Thyroid gland (tissue), 4 donors: ENCODE measurements at places on chromosomes 1 and 21.

DNA sequence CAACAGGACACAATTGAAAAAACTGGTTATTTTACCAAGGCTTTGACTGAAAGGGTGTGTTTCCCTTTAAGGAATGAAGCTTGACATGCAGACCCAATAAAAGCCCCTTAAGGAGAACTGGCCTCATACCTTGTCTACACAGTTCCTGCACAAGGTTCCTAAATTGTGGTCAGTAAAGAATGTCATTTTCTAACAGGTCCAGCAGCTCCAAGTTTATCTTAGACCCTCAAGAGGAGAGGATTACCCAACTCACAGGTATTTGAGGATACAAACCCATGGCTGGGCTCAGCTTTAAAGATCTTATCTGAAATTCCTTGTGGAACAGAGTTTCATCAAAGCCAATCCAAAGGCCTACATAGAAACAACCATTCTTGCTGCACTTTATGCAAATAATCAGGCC lies 31.4 kb upstream of the CBR3 start:
- H3K27me3 ChIP-seq, result no peaks in the 10 kb centered on the region
- DNase-seq, result no peak
- H3K36me3 ChIP-seq, result no peaks in the 10 kb centered on the region

DNA sequence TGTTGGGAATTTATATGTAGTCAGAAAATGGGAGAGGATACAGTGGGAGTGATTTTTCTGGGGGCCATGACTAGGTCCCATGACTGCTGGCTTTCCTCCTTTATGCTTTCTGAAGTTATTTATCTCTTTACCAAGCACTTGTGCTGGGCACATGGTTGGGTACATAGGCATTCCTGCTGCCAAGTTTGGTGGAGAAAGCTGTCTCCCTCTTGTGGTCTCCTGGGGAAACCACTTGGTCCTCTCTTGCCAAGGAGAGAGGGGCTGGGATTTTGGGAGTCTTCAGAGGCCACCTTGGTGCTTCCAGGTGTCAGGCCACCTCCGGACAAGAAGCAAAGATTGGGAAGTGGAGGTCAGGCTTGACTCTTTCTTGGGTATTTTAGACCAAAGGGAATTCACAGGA lies 120.2 kb upstream of the KCNE2 start:
- H3K27me3 ChIP-seq, result no peaks in the 10 kb centered on the region
- no peak overlapping the region for H3K27ac ChIP-seq
- H3K4me3 ChIP-seq, result no peak overlapping the region
- DNase-seq, result peak; percentile 50

DNA sequence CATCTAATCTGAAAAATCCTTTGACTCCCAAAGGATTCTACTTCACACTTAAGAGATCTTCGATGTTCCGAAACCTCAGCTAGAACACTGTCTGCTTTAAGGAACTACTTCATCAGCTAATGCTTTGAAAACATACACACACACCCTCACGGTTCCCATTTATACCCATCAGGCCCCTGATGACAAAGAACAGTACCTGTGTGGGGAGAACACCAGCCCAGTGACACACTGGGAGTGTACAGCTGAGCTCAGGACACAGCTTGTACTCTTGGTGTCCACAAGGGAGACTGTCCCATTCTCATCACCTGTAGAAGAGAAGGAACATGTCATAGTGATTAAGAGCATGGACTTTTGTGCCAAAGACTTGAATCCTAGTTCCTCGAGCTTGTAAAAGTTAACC lies 6.6 kb downstream of the WDR77 start:
- DNase-seq, result no peak
- H3K27ac ChIP-seq, result no peak overlapping the region
- H3K27me3 ChIP-seq, result no peaks in the 10 kb centered on the region
- H3K4me3 ChIP-seq, result no peak overlapping the region

DNA sequence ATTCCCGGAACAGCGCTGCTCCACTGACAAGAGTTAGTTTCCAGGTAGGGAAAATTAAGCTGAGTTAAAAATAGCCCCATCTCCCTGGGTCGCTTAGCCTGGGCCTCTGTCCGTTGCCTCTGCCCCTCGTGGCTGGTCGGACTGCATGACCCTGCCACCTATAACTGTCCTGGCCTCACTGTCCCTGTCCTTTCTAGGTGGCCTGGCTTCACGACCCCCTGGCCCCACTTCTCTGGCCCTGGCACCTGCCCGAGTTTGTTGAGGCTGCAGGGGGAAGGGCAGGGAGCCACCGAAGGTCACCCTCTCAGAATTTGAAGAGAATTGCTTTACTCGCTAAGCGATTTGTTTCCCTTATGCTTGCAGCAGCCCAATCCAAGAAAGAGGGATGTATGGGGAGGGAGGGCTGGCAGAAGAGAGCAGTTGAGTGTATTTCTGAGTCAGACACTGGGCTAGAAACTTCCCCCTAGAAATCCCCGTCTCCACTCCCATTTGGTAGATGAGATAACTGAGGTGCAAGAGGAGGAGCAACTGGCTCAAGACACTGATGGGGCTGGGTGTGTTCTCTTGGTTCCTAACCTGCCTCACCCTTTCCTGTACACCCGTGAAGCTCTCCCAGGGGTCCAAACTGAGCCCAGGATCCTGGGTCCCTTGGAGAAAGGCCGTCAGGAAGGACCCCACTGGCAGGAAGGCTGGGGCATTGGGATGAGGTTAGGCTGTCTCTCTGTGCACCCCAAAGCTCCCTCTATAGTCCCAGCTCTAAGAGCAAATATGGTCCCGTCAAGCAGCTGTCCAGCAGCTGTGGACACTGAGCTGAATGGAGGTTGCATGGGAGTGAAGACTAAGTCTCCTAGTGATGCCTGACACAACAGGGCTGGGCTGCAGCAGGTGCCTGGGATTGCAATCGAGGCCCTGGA lies 2.9 kb upstream of the EDN2 start:
- no peak overlapping the region for H3K4me3 ChIP-seq
- H3K27ac ChIP-seq, result no peak overlapping the region
- no peaks in the 10 kb centered on the region for H3K36me3 ChIP-seq
- DNase-seq, result no peak

GRCh38 chr1:91585982-91586381 lies 85.3 kb downstream of the CDC7 start:
- no peaks in the 10 kb centered on the region for H3K36me3 ChIP-seq
- H3K4me1 ChIP-seq, result peaks cover 26% of the 10 kb centered on the region
- no peaks in the 10 kb centered on the region for H3K27me3 ChIP-seq
- H3K4me3 ChIP-seq, result no peak overlapping the region
- DNase-seq, result peak; percentile 86

GRCh38 chr1:100578201-100578600 lies 40.3 kb downstream of the GPR88 start:
- H3K4me1 ChIP-seq, result no peaks in the 10 kb centered on the region
- H3K27me3 ChIP-seq, result no peaks in the 10 kb centered on the region
- DNase-seq, result no peak
- H3K4me3 ChIP-seq, result no peak overlapping the region
- H3K27ac ChIP-seq, result no peak overlapping the region
- H3K36me3 ChIP-seq, result no peaks in the 10 kb centered on the region

GRCh38 chr1:203858055-203858454 lies 3.3 kb upstream of the SNRPE start:
- no peak overlapping the region for H3K27ac ChIP-seq
- no peak overlapping the region for H3K4me3 ChIP-seq
- DNase-seq, result no peak
- H3K4me1 ChIP-seq, result peaks cover 14% of the 10 kb centered on the region

- H3K4me1 ChIP-seq, result no peaks in the 10 kb centered on the region
- no peaks in the 10 kb centered on the region for H3K27me3 ChIP-seq
- no peak for DNase-seq
- no peaks in the 10 kb centered on the region for H3K36me3 ChIP-seq
These were observed 222.0 kb upstream of the PKN2 start for GRCh38 chr1:88462096-88462487.

DNA sequence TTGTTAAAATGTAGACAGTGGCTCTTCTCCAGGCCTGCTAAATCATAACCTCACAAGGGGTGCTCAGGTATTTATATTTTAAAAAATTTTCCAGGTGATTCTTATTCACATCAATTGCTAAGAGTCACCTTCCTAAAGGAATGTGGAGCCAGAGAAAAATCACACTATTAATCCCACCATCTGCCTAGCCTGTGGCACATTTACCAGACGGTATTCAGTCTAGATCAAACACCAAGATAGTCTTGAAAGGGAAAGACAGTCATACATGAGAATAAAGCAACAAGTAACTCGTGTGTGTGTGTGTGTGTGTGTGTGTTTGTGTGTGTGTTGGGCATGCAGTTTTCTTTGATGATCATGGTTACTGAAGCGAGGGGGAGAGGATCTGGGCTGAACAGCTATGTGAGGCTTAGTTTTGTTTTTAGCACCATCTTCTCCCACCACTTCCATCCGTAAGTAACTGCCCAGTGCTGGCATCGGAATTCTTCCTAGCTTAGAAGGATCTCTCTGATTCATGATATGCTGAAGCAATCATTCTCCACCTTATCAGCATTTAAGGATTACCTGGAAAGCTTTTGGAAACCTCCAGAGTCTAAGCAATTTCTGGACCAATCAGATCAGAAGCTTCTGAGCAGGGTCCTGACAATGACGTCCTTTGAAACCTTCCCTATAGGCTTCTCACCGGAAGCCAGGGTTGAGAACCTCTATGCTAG lies 2.4 kb upstream of the DPT start:
- H3K4me1 ChIP-seq, result peaks cover 25% of the 10 kb centered on the region
- no peaks in the 10 kb centered on the region for H3K27me3 ChIP-seq
- no peak overlapping the region for H3K27ac ChIP-seq
- DNase-seq, result no peak

DNA sequence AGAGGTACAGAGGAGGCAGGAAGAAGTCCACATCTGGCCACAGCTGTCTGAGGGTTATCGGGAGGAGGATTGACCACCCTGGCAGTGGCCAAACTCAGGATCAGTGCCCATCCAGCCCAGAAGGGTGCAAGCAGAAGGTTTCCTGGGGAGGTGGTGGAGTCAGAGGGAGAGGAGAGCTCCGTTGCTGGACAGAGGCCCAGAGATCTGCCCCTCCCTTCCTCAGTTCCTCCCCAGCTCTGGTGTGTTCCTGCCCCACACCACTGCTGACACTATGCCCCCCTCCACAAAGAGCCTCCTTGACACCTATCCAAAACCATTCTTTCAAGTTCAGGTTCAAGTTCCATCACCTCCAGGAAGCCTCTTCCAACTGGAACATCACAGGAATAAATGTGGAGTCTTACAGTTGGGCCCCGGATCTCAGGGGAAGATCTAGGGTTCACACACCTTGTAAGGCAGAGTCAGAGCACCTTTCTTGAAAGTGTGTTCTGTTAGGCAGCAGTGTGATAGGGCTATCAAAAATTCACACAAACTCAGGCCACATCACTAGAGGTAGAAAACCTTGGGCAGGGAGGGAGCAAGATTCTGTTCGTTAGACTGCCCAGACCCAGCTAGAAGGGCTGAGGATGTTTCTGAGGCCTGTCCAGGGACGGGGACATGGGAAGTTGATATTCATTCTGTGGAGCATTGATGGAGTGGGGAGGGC lies 7.4 kb downstream of the LDLRAD1 start:
- H3K27ac ChIP-seq, result no peak overlapping the region
- H3K4me1 ChIP-seq, result no peaks in the 10 kb centered on the region
- DNase-seq, result no peak
- no peak overlapping the region for H3K4me3 ChIP-seq

GRCh38 chr1:3026581-3027391 lies 5.5 kb downstream of the ACTRT2 start:
- no peak for DNase-seq
- no peak overlapping the region for H3K4me3 ChIP-seq
- no peaks in the 10 kb centered on the region for H3K27me3 ChIP-seq
- no peak overlapping the region for H3K27ac ChIP-seq
- no peaks in the 10 kb centered on the region for H3K4me1 ChIP-seq

DNA sequence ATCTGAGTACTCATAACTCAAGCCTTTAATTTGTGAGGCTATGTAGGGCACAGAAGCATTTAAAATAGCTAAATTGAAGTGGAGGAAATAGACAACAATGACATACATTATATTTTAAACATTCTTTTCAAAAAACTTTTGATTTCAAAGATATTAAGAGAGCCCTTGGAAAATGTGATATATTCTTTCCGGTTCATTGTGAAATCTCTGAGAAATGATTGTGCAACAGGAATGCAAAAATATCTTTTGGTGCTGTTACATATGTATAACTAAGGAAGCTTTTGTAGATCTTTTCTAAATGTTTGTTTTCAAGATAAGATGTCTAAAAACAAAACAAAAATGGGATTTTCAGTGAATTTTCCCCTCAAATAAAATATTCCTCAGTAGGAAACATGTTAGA lies 185.2 kb downstream of the LEPR start:
- no peak overlapping the region for H3K4me3 ChIP-seq
- no peaks in the 10 kb centered on the region for H3K36me3 ChIP-seq
- H3K4me1 ChIP-seq, result no peaks in the 10 kb centered on the region
- no peak overlapping the region for H3K27ac ChIP-seq

DNA sequence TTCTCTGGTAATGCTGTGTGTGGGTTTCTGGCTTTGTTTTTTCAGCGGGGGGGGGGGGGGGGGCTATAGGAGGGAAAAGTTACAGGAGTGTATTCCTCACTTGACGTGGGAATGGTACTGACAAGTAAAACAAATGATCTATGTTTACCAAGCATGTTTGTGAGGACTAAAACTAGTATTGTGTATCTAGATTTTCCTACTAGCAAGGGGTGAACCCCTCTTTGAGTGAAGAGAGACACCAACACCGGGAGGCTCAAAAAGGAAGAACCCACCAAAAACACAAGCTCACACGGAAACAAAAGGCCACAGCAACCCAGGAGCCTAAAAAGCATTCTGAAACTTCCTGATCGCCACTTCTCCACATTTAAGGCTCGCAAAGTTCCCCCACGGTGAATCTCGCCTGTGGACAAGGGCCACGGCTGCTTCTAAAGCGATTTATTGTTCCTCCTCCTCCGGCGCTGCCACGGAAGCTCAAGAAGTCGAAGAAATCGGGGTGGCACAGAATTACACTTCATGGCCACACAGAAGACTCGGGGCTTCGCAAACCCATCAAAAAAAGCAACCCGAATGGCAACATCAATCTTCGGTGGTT lies 703 bp downstream of the PUM1 start:
- H3K4me3 ChIP-seq, result peak overlapping the region; percentile 77
- H3K27me3 ChIP-seq, result no peaks in the 10 kb centered on the region
- H3K27ac ChIP-seq, result peak overlapping the region; percentile 95
- peaks cover 31% of the 10 kb centered on the region for H3K4me1 ChIP-seq
- no peaks in the 10 kb centered on the region for H3K36me3 ChIP-seq

GRCh38 chr1:181483285-181484195 lies at the start of gene CACNA1E:
TSS of gene CACNA1E (plus strand) at chr1:181483517. CDS start at chr1:181483745, 228 bp downstream.
- no peak within 1 kb of the TSS for H3K27ac ChIP-seq
- no peak for DNase-seq
- H3K36me3 ChIP-seq, result no peaks in the 10 kb centered on the region
- H3K27me3 ChIP-seq, result peaks cover 17% of the 10 kb centered on the region

DNA sequence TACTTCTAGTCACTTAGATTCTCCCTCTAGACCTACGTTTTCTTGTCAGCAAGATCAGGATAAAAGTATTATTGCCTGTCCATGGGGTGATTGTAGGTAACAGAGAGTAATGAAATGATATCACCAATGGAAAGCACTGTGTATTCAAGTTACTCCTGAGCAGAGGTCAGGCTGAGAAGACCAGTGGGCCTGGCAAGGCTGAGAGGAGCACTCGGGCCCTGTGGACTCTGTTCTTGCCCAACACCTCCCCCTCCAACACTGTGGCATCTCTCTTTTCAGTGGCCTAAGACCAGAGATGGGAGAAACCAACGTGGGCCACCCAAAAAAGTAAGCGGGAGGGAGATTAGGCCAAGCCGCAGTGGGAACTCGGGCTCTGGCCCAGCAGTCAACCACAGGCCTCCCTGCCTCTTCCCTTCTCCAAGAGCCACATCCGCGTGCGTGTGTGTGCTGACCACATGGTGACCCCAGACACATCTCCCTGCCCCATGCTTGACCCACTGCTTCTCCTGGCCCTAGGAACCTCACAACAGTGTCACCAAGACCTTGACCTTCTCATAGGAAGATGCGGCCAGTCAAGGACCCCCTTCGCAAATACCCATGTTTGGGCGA lies 12.3 kb downstream of the RORC start:
- H3K4me3 ChIP-seq, result no peak overlapping the region
- peaks cover 24% of the 10 kb centered on the region for H3K36me3 ChIP-seq
- H3K27me3 ChIP-seq, result no peaks in the 10 kb centered on the region
